ENCODE measurements at places on chromosomes 4 and X.

DNA sequence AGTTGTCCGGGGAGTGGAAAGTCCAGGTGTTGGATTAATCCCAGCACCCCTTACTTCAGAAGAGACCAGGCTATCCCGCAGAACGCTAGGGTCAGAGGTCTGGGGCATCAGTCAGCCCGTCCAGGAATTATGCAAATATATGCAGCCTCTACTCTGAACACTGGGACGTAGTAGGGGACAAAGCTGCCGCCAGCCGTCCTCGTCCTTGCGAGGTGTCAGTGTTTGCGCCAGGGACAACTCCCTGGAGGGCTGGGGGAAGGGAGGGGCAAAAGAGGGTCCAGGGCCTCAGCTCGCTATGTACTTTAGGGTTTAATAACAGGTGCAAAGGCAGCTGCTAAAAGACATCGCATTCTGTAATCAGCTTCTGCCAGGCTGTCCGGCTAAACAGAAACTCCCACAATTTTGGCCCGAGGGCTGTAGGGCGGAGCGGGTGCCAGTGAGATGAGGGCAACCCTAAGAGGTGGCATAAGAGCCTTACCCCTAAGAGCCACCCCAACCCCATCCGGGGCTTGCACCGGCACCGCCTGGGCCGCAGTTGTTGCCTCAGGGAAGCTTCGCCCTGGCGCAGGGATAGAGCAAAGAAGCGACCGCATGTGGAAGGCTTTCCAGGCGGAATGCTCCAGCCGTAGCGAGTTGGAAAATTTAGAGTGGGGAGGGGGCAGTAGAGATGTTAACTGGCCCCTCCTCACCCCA is 8.4 kb downstream of the HAND2 start:
- DNase-seq: no peak

GRCh38 chrX:94361241-94361640 is 687.2 kb downstream of the FAM133A start:
- no peak for DNase-seq

GRCh38 chrX:12308420-12308819 is 170.1 kb downstream of the FRMPD4 start:
- no peak for DNase-seq

- DNase-seq: no peak
Measured at GRCh38 chr4:113750734-113751133, 10.8 kb downstream of the CAMK2D start.

DNA sequence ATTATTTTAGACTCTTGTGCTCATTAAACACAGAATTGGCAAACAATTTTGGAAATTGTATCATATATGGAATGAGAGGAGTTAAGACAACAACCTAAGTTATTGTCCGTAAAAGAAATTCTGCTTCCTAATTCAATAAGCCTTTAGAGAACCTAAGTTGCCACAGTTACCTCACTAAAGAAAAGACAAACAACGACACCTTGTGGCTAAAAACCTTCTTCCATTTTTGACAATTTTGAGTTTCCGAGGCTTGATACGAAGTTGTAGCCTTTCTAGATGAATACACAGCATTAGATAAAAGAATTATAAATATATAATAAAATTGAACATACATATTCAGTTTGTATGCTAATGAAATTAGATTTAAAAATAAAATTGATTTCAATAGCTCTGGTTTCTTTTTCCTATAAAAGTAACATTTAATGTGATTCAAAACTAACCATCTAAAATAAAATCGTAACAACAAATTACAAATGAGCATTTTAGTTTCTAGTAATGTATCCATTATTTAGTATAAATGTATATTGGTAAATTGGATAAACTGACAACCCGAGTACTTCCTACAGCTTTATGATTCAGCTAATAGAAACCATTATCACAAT is 275.1 kb downstream of the GPM6A start:
- DNase-seq: no peak

DNA sequence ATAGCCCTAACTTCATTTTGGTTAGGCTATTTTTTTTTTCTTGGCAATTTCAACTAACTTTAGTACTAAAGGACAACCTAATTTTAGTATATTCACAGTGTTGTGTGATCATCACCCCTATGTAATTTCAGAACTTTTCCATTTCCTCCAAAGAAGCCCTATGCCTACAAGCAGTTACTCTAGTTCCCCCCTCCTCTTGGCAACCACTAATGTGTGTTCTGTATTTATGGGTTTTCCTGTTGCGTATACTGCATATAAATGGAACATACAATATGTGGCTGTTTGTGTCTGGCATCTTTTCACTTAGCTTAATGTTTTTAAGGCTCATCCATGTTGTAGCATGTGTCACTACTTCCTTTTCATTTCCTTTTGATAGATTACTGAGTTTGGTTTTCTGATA is 57.6 kb downstream of the N4BP2 start:
- no peak for DNase-seq

DNA sequence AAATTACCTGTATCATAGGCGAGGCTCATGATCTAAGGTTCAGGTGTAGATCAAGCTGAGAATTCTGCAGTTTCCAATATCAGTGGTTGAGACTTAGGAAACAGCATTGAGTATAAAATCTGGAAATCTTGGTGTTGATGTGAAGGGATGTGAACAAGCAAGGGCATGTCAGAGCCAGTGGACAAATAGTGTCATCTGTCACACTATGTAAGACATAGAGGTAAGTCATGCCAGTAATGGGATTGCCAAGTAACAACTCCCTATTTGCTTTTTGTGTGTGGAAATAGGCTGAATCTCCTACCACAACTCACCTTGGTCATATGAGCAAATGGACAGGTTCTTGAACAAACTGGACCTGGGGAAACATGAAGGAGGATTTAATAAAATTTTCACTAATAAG is 334.5 kb upstream of the EMCN start:
- no peak for DNase-seq
